Peyer's patch (tissue), 4 donors: ENCODE measurements at places on chromosomes 12 and 14.

- no peaks in the 10 kb centered on the region for H3K4me1 ChIP-seq
- H3K36me3 ChIP-seq: no peaks in the 10 kb centered on the region
- H3K27me3 ChIP-seq: no peaks in the 10 kb centered on the region
- DNase-seq: no peak
- H3K27ac ChIP-seq: no peak overlapping the region
These were observed 108.3 kb downstream of the RGS6 start for GRCh38 chr14:72040528-72040927.

GRCh38 chr14:90658541-90658967, 157.7 kb downstream of the TTC7B start:
- no peak overlapping the region for H3K4me3 ChIP-seq
- H3K27ac ChIP-seq: no peak overlapping the region
- H3K4me1 ChIP-seq: no peaks in the 10 kb centered on the region
- no peaks in the 10 kb centered on the region for H3K27me3 ChIP-seq

GRCh38 chr12:12028668-12029402, 41.9 kb upstream of the BCL2L14 start:
- DNase-seq: no peak
- no peak overlapping the region for H3K4me3 ChIP-seq
- no peaks in the 10 kb centered on the region for H3K27me3 ChIP-seq
- H3K4me1 ChIP-seq: no peaks in the 10 kb centered on the region

GRCh38 chr12:46886541-46887041, 60.8 kb upstream of the SLC38A4 start:
- no peak overlapping the region for H3K4me3 ChIP-seq
- H3K36me3 ChIP-seq: no peaks in the 10 kb centered on the region
- no peak overlapping the region for H3K27ac ChIP-seq
